ENCODE measurements at places on chromosomes 4 and X.

DNA sequence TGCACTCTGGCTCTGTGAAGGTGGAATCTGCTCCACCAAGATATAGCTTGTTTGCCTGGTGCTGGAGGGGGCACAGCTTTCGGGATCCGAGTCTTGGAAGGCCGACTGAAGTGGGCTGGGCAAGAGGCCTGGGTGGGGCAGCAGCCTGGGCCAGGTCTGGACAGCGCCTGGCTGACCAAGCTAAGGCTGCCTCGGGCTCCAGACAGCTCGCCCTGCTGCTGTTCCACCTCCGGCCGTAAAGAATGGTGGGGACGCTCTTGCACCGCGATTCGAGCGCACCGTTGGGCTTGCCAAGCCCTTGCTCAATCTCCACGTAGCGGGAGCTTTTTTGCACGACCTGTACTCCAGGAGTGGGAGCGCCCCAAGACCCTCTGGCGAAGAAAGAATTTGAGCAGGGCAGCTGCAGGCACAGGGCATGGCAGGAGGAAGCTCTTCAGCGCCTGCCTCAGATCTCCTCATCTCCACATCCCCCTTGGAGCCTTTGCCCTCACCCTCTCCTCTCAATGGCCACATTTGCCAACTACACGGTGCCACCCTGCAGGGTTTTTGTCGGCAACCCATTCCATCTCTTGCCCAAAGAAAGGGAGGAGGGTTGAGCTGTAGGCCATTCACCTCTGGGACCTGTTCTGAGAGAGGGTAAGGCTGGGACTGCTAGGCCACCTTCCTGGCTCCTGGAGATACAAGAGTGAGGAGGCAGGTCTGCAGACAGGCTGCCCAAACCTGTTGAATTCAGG, 18.9 kb downstream of the CNGA2 start:
- no peak overlapping the region for H3K4me3 ChIP-seq
- peaks cover 12% of the 10 kb centered on the region for H3K4me1 ChIP-seq
- H3K27ac ChIP-seq = peak overlapping the region; percentile 69
- H3K36me3 ChIP-seq = no peaks in the 10 kb centered on the region

DNA sequence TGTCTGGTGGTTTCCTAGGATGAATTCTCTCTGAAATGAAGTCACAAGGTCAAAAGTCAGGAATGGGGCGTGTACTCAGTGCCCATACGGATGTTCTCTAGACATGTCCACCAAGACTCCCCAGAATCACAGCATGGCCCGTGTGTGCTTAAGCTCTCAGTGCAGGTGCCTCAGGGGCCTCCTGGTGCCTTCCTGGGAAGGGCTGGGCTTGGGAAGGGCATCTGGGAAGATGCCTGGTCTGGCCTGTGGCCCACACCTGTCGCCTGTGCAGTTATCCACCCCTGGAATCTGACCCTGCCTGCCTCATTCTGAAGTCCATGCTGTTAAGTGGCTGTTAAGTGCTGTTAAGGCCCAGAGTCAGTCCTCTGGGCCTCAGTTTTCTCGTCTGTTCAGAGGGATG, 31.2 kb downstream of the SORCS2 start:
- no peaks in the 10 kb centered on the region for H3K27me3 ChIP-seq
- no peaks in the 10 kb centered on the region for H3K36me3 ChIP-seq
- no peak overlapping the region for H3K27ac ChIP-seq
- no peak overlapping the region for H3K4me3 ChIP-seq
- no peaks in the 10 kb centered on the region for H3K4me1 ChIP-seq

DNA sequence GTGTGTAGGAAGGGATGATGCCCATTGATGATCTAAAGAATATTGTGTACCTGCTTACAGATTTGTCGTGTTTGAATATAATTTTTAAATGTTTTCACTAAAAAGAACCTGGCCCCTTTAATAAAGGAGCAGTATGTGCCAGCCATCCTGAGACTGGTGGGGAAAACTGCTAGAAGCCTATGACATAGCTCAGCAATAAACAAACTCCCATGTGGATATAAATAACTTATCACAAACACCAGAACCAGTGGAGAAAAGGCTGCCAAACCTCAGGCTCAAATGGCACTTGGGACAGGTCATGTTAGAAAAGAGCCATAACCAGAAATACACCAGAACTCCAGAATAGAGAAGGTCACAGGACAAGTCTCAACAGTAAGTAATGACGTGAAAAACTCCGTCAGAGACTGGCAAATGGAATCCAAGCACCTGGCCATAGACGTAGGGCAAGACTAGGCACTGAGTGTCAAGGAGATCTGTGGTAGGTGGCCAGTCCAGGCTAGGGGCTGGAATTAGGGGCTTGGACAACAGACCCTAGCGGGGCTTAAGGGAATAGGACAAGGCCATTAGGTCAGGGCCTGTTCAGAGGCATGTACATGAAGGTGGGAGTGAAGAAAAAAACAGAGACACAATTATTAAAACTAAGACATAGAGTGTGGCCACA, 11.7 kb upstream of the QRFPR start:
- no peak for DNase-seq
- no peak overlapping the region for H3K27ac ChIP-seq
- no peak overlapping the region for H3K4me3 ChIP-seq

GRCh38 chr4:153485860-153486259, 19.7 kb downstream of the TMEM131L start:
- H3K27ac ChIP-seq = peak overlapping the region; percentile 88
- no peaks in the 10 kb centered on the region for H3K36me3 ChIP-seq
- peaks cover 32% of the 10 kb centered on the region for H3K4me1 ChIP-seq
- H3K4me3 ChIP-seq = no peak overlapping the region

- no peaks in the 10 kb centered on the region for H3K36me3 ChIP-seq
- peak overlapping the region; percentile 30 for H3K4me3 ChIP-seq
- DNase-seq = no peak
Observed at GRCh38 chr4:101791182-101791558, 640 bp downstream of the BANK1 start.

DNA sequence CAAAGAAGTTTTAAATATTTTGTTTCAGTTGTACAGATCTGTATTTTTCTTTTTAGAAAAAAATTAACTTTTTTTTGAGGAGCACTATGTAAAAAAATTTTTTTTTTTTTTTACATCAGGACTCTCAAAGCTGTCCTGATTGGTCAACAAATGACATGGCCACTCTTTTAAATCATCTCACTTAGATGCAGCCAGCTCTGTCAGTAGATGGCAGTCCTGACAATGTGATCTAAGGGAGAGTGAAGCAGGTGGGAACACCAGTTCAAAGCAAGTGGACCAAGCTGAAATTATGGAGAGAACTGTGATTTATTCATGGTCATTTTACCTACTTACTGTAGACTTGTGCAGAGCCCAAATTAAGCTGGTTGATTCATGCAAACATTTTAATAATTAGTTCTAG, 174.7 kb upstream of the GPRIN3 start:
- DNase-seq = no peak
- H3K36me3 ChIP-seq = no peaks in the 10 kb centered on the region
- H3K4me3 ChIP-seq = no peak overlapping the region
- H3K27me3 ChIP-seq = no peaks in the 10 kb centered on the region

DNA sequence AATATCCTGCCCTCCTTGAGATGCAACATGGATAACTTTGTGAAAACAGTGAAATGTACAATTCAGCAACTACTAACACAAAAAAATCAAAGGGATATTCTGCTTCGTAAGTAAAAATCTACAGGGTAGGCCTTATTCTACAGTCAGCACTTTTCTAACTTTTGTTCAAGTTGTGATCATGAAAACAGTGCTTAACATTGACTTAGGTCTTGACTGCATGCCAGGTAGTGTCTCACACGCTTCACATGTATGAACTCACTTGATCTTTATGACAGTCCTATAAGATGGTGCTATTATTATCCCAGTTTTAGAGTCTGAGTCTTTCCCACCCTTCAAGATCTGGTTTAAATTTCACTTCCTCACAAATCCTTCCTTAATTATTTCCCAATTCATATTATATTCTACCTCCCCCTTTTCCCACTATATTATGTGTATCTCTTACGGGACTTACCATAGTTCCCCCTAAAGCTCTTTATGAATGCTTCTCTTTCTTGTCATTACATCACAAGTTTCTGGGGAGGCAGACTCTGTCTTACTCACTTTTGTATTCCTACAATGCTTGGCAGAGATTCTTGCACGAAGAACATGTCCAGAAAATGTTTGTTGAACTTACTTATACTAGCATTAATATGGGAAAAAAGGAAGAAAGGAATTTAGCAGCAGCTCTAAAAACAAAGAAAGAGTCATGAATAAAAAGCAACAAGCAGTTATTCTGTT, 179.8 kb downstream of the SCFD2 start:
- H3K27ac ChIP-seq = no peak overlapping the region
- no peaks in the 10 kb centered on the region for H3K4me1 ChIP-seq
- H3K27me3 ChIP-seq = no peaks in the 10 kb centered on the region
- no peak for DNase-seq
- H3K4me3 ChIP-seq = no peak overlapping the region

- no peaks in the 10 kb centered on the region for H3K36me3 ChIP-seq
- peaks cover 9% of the 10 kb centered on the region for H3K4me1 ChIP-seq
- no peak overlapping the region for H3K27ac ChIP-seq
- DNase-seq = no peak
- no peaks in the 10 kb centered on the region for H3K27me3 ChIP-seq
Observed at GRCh38 chr4:54929459-54929858, 195.9 kb downstream of the KDR start.

DNA sequence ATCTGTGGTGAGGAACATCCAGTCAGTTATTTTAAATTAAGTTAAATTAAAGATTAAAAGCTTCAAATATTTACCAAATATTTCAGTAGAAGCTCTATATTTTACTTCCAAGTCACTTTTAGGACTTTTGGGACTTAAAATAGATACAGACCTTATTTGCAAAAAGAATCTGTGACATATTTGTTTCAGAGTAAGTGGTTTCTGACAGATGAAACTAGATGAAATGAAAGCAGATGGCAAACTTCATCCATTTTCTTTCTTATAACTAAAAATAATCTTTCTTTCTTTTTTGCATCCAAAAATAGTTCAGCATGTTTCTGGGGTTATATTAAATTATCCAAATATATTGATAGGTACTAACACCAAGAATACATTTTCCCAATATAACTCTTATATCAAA, 6.6 kb upstream of the UTP3 start:
- no peak for DNase-seq
- no peak overlapping the region for H3K4me3 ChIP-seq
- H3K36me3 ChIP-seq = no peaks in the 10 kb centered on the region
- H3K4me1 ChIP-seq = peaks cover 4% of the 10 kb centered on the region
- H3K27me3 ChIP-seq = no peaks in the 10 kb centered on the region
- no peak overlapping the region for H3K27ac ChIP-seq

GRCh38 chr4:47837094-47837907, 566 bp downstream of the CORIN start:
- H3K36me3 ChIP-seq = peaks cover 1% of the 10 kb centered on the region
- DNase-seq = peak; percentile 68
- peak overlapping the region; percentile 41 for H3K4me3 ChIP-seq
- no peaks in the 10 kb centered on the region for H3K27me3 ChIP-seq
- no peak overlapping the region for H3K27ac ChIP-seq
- H3K4me1 ChIP-seq = peaks cover 6% of the 10 kb centered on the region

DNA sequence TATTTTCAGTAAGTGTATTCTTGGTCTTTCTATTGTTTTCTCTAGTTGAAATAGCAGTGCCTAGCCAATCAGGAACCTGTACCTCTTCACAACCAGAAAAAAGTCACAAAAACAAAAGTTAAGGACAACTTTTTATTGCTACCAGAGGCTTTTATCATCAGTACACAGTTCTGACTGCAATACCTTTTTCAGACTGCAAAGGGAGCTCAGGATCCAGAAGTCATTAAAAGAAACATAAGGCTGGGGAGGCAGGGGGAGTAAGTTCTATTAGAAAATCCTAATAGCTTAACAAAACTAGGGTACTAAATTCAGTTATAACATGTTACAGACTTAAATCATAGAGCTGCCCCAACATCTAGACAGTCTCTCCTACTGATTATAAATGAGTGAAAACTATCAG, 28.8 kb downstream of the CCNI start:
- H3K4me3 ChIP-seq = no peak overlapping the region
- H3K27ac ChIP-seq = no peak overlapping the region
- no peaks in the 10 kb centered on the region for H3K27me3 ChIP-seq
- no peaks in the 10 kb centered on the region for H3K4me1 ChIP-seq
- no peak for DNase-seq

DNA sequence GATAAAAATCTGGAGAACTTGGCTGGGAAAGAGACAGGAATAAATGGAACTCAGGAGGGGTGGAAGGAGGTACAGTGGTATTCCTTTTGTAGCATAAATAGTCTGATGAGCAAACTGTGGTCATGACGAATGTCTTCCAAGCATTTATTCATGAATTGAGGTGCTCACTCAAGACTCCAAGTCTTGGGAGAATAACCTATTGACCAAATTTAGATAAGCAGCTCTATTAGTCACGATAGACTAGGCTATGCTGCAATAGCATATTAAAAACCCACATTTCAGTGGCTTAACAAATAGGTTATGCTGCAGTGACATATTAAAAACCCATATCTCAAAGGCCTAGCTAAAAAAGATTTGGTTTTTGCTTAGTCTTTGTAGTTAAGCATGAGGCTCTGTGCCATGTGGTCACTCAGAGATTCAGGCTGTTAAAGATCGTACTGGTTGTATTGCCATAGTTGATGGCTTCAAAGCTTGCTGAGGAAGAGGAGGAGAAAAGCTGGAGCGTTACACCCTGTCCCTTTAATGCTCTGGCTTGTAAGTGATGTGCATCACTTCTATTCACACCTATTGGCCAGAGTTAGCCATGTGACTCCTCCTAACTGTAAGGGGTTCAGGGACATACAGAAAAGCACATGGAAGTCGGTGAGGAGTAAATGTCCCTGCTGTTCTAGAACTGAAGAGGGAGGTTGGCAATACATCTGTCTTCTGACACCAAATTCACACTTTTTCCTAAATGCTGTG, 24.5 kb upstream of the CCDC149 start:
- no peaks in the 10 kb centered on the region for H3K36me3 ChIP-seq
- no peaks in the 10 kb centered on the region for H3K4me1 ChIP-seq
- H3K4me3 ChIP-seq = no peak overlapping the region
- H3K27me3 ChIP-seq = no peaks in the 10 kb centered on the region
- DNase-seq = no peak
- H3K27ac ChIP-seq = no peak overlapping the region

DNA sequence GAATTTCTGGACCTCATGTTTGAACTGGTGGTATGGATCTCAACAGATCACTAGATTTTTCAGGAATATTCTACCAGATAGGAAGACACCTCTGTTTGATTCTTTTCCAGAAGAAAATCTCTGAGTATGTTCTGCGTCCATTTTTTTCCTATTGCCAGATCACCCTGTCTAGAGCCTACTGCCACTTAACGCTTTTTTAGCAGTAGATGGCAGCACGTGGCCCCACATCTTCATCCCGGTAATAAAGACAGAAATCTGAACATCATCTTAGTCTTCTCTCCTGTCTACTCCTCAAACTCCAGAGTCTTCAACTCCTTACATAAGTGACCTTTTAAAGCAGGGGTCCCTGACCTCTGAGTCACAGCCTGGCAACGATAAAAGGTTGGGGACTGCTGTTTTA, 184.7 kb downstream of the TMA16 start:
- DNase-seq = no peak
- no peaks in the 10 kb centered on the region for H3K36me3 ChIP-seq
- H3K27ac ChIP-seq = no peak overlapping the region

DNA sequence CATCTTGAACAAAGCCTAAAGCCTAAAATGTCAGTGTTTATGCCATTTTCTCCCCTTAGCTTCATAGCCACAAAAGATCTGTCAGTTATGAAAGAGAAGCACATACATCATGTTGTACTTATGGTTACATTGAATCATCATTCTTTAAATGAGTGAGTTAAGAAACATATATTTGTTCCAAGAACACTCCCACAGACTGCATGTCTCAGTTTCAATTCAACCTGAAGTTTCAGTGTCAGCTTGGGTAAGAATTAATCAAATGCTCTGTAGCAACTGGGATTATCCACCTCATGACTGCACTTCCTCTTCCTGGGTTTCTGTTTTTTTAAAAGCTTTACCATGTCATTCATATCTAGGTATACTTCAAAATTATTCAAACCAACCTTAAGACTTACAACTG, 3.9 kb upstream of the TMPRSS11B start:
- H3K4me3 ChIP-seq = no peak overlapping the region
- no peak for DNase-seq
- H3K4me1 ChIP-seq = no peaks in the 10 kb centered on the region
- no peaks in the 10 kb centered on the region for H3K36me3 ChIP-seq
- H3K27me3 ChIP-seq = no peaks in the 10 kb centered on the region
